ENCODE measurements at places on chromosomes 6 and 20.

DNA sequence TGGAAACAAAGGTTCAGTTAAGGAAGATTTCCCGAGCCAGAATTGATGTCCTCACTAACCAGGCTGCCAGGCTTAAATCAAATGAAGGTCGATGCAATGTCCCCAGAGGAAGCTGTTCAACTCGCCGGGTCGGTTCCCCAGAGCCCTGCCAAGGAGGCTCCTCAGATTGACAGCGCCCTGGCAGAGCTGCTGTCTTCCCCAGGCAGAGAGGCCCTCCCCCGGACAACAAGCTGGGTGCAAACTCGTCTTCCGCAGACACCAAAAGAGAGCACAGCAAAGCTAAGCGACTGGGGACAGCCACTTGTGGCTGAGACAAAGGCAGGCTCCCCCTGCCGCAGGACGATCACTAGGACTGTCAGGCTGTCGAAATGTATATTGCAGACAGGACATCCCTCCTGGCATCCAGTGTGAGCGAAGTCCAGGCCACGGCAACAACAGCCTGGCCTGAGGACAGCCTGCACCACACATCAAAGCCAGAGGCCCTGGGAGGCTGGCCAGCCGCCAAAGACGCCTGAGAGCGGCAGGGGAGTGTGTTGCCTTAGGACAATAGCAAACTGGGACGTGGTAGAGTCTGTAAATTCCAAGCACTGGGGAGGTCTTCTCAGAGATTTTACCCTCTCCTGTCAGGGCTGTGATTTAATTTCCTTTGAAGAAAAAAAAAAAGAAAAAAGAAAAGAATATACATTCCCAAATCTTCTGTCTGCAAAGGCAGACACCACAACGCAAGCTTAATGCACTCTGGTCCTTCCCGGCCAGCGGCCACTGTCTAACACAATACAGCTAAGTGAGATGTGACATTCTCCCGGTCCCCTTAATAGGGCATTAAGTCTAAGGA is 99.1 kb downstream of the HIVEP2 start:
- DNase-seq: no peak

DNA sequence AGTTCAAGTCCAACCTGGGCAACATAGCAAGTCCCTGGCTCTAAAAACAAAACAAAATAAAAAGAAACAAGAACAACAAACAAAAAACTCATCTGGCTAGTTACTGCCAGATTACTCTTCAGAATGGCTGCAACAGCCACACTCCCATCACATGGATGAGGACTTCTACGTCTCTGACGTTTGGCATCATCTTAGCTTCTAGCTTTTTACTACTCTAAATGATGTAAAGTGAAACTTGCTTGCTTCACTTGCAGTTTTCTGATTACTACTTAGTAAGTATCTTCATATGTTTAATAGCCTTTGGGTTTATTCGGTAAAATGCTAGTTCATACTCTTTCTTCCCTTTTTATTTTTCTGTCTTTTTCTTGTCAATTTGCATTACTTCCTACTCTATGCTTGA is 161.1 kb upstream of the CARMIL1 start:
- DNase-seq: no peak

DNA sequence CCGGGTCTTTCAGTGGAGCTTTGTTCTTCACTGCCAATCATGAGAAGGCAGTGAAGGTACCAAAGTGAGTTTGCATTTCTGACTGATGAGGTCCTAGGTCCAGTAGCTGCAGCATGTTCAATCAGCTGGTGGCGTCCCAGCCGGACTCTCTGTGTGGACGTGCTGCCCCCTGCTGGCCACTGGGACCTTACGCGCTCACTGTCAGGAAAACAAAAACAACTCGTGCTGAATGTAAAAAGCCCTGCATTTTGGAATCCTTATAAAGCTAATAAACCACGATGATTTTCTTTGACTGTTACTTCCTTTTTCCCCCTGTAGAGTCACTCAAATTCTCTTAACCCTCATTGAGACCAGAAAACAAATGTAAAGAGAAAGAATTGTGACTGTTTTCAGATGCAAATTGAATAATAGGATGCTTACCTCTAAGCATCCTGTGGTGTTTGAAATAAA is 4.9 kb upstream of the CD24 start:
- peak; percentile 75 for DNase-seq

- DNase-seq: peak; percentile 16
Measured at GRCh38 chr6:1596088-1596852, 13.4 kb upstream of the FOXC1 start.

GRCh38 chr6:33201147-33201545 is 479 bp downstream of the SLC39A7 start:
- DNase-seq: no peak

- DNase-seq: no peak
Measured at GRCh38 chr6:147507162-147508041, 1.1 kb upstream of the SAMD5 start.

GRCh38 chr6:81475646-81476045 is 276.8 kb downstream of the TENT5A start:
- DNase-seq: no peak

GRCh38 chr20:57958050-57958420 is 248.2 kb upstream of the PMEPA1 start:
- no peak for DNase-seq

DNA sequence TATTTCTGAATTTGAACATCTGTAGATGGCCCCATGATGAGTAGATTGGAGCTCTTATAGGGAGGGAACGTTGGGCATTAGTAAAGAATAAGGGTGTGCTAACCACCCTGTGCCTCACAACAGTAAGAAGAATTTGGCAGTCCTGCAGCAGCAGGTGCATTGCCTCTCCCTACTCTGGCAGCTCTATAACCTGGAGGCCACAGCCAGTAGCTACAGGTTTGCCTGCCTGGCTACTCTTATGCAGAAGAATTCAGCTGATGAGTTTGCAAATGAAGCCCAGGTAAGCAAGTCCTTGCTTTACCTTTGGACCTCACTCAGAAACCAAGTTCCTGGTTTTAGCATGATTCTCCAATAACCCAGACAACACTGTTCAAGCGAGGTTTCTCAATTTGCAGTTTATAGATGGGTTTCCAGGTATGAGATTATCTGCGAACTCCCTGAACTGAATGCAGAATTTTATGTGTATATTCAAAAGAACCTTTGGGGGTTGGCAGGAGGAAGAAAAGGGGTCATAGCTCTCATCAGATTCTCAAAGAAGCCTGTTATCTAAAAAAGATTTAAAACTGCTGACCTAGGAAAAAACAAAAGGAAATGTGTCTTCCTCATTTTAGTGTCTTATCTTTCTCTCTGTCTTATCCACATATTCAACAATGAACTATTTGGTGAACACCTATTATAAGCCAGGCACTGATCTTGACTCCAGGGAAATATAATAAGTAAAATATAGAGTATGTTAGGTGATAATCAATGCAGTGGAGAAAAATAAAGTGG is 18.9 kb downstream of the TREML1 start:
- DNase-seq: no peak

- DNase-seq: no peak
Measured at GRCh38 chr6:167679790-167680604, 146.7 kb upstream of the AFDN start.
